ELR (cell line): ENCODE measurements at places on chromosomes 16 and 17.

GRCh38 chr17:44952946-44953475 is 5.4 kb upstream of the KIF18B start:
- no peak for DNase-seq

DNA sequence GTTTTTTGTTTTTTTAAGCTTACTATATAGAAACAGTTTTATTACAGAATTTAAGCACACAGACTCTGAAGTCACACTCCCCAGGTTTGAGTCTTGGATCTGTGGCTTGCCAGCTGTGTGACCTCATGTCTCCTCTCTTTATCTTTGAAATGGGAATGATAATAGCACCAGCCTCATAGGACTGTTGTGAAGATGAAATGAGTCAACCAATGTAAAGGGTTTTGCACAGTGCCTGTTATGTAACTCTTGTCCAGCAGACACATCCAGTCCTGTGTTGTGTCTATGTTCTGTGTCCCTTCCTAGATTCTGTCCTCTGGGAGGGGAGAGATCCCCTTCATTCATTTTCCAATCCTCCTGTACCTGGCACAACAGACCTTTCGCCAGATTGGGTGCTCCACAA is 3.1 kb upstream of the CPD start:
- DNase-seq, result no peak

DNA sequence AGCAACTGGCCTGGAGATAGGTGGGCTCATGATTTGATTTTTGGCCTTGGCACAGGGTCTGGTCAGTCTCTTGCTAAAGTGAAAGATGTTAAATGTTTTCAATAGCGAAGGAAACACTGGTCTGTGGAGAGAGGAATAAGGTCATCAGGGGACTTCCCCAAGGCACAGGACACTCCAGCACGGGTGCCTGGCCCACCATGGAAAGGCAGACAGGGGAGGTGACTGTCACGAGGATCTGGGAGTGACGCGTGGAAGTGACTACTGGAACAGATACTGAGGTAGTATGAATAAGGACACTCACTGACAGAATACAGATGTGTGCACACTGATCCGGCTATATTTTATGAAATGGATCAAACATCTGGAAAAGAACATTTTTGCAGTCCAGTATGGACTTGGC is 16.7 kb upstream of the ICAM2 start:
- no peak for DNase-seq

- no peak for DNase-seq
Measured at GRCh38 chr16:13926891-13927290, 6.9 kb downstream of the ERCC4 start.

DNA sequence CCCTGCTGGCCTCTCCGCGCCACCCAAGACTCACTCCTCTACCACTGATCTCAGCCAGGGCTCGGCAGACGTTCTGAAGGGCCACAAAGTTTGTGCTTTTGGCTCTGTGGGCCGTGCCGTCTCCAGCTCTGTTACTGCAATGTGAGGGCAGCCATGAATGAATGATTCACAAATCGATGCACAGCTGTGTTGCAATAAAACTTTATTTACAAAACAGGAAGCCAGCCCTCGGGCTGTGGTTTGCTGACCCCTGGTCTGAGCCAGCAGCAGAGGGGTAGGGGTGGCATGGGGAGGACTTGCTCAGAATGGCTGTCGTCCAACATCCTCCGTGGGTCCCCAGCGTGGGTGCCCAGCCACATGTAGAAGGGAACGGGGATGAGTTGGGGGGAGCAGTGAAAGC is 63.0 kb upstream of the PVALEF start:
- no peak for DNase-seq
